Neural progenitor cell (in vitro differentiated cells): ENCODE measurements at places on chromosomes 4 and X.

- H3K27ac ChIP-seq, result no peak overlapping the region
- H3K4me1 ChIP-seq, result peaks cover 7% of the 10 kb centered on the region
- no peaks in the 10 kb centered on the region for H3K36me3 ChIP-seq
- DNase-seq, result no peak
These were observed 6.3 kb upstream of the RGS12 start for GRCh38 chr4:3286335-3287175.

GRCh38 chr4:186118582-186118981 lies 14.1 kb downstream of the FAM149A start:
- no peak overlapping the region for H3K4me3 ChIP-seq
- no peak overlapping the region for H3K27ac ChIP-seq
- H3K27me3 ChIP-seq, result no peaks in the 10 kb centered on the region
- DNase-seq, result no peak
- H3K36me3 ChIP-seq, result no peaks in the 10 kb centered on the region
- H3K4me1 ChIP-seq, result peaks cover 18% of the 10 kb centered on the region

GRCh38 chr4:23006756-23007155 lies 314.0 kb downstream of the GBA3 start:
- H3K27me3 ChIP-seq, result no peaks in the 10 kb centered on the region
- no peaks in the 10 kb centered on the region for H3K36me3 ChIP-seq
- no peaks in the 10 kb centered on the region for H3K4me1 ChIP-seq
- no peak overlapping the region for H3K4me3 ChIP-seq
- DNase-seq, result no peak

GRCh38 chr4:182884040-182884439 lies 33.1 kb downstream of the DCTD start:
- no peak for DNase-seq
- H3K27ac ChIP-seq, result no peak overlapping the region

- H3K27ac ChIP-seq, result no peak overlapping the region
- peaks cover 22% of the 10 kb centered on the region for H3K4me1 ChIP-seq
- no peaks in the 10 kb centered on the region for H3K27me3 ChIP-seq
- peak; percentile 67 for DNase-seq
- no peak overlapping the region for H3K4me3 ChIP-seq
These were observed 117.3 kb downstream of the ENPP6 start for GRCh38 chr4:184100297-184100885.

DNA sequence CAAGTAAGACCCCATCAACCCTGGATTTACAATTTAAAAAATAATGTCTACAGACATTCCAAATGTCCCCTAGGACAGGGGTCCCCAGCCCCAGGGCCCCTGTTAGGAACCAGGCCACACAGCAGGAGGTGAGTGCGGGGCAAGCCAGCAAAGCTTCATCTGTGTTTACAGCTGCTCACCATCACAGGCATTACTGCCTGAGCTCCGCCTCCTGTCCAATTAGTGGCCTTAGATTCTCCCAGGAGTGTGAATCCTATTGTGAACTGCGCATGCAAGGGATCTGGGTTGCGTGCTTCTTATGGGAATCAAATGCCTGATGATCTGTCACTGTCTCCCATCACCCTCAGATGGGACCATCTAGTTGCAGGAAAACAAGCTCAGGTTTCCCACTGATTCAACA lies 146.1 kb downstream of the ATP10D start:
- H3K4me1 ChIP-seq, result peaks cover 5% of the 10 kb centered on the region
- no peaks in the 10 kb centered on the region for H3K27me3 ChIP-seq
- no peak overlapping the region for H3K27ac ChIP-seq
- DNase-seq, result peak; percentile 30
- H3K4me3 ChIP-seq, result no peak overlapping the region
- H3K36me3 ChIP-seq, result no peaks in the 10 kb centered on the region
